ENCODE measurements at places on chromosomes 13 and 19. TPM values are rescaled to one million over a fixed set of nuclear protein-coding genes. Genes with fewer than 3 reads are reported as not detected.

DNA sequence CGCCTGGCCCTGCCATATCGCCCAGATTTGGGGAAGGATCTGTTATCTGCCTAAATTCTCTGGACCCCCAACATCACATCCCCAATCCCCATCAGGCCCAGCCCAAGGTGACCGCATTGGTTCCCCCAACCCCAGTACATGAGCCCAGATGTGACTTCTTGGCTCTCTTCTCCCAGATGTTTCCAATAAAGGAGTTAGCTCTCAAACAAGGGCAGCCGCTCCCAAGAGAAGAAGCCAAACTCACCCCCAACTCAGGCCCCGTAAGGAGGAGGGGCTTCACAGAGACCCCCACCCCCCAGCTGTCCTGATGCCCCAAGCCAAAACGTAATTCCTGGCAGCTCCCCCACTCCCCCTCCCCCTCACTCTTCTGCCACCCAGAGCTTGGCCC, 6.9 kb downstream of the FBN3 start:
- H3K4me3 ChIP-seq, result no peak overlapping the region
- no peak for DNase-seq
- peaks cover 42% of the 10 kb centered on the region for H3K4me1 ChIP-seq
- no peaks in the 10 kb centered on the region for H3K27me3 ChIP-seq
- peak overlapping the region; percentile 83 for H3K27ac ChIP-seq

DNA sequence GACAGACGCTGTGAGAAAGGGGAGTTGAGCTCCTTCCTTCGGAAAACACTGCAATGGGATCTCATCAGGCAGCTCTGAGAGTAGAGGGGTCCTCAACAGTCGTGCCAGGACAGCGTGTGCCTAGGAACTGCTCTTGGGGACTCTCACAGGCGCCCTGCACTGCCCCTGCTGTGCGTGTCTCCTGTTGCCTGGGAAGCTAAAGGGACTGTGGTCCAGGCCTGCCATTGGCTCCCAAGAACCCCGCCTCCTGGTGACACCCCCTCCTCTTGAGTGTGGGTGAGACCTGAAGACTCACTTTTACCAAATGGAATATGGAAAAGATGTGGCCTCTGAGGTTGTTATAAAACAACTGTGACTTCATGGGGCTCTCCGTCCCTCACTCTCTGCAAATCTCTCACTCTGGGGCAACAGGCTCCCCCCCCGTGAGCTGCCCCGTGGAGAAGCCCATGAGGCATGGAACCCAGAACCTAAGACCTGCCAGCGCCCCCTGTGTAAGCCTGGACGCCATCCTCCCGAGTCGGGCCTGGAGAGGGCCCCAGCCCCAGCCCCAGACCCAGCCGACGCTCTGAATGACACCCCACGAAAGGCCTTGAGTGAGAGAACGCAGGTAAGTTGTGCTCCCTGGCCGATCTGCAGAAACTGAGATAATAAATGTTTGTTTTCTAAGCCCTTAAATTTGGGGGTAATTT, 302.7 kb downstream of the FGF9 start:
- no peak overlapping the region for H3K4me3 ChIP-seq
- no peak overlapping the region for H3K27ac ChIP-seq
- DNase-seq, result no peak
- no peaks in the 10 kb centered on the region for H3K36me3 ChIP-seq
- no peaks in the 10 kb centered on the region for H3K27me3 ChIP-seq

GRCh38 chr13:34030782-34031181, 212.8 kb downstream of the RFC3 start:
- no peaks in the 10 kb centered on the region for H3K27me3 ChIP-seq
- H3K4me1 ChIP-seq, result no peaks in the 10 kb centered on the region
- no peak overlapping the region for H3K4me3 ChIP-seq

DNA sequence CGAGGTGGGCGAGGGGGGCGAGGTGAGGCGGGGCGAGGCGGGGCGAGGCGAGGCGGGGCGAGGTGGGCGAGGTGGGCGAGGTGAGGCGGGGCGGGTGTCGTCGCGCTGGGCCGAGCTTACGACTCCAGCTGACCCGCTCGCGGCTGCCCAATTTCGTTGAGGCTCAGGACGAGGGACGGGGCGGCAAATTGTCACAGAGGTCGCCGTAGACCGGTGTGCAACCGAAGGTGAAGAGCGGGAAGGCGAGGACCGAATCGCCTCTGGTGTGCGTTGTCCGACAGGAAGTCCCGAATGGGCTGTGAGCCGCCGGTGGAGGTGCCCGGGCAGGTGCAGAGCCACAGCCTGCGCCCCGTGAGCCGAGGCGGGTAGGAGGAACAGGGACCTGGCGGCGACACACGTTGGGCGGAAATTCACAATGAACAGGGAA, at the start of gene LACC1:
TSS of gene LACC1 (plus strand) at position 150 of the 427 bp plus-strand sequence. CDS start 1,082 bp downstream, outside the sequence.
- peak within 1 kb of the TSS; percentile 93 for H3K27ac ChIP-seq
- H3K27me3 ChIP-seq, result peaks cover 18% of the 10 kb centered on the region
- peak within 1 kb of the TSS; percentile 83 for H3K4me3 ChIP-seq
- DNase-seq, result peak; percentile 42
- no peaks in the 10 kb centered on the region for H3K36me3 ChIP-seq
- peaks cover 28% of the 10 kb centered on the region for H3K4me1 ChIP-seq

DNA sequence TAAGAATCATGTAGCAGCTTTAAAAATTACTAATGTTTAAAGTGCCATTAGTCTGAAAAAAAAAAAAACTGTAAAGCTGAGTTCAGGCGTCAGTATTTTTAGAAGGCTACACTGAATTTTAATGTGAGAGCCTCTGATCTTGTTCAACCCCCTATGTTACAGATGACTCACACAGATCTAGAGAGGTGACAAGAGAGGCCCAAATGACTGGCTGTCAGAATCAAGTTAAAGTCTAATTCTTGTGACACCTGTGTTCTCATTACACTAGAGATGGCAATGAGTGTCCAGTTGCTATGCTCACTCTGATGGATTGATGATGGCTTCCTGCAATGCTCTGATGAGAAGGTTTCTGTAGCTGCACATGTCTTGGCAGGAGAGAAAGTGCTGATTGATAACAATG, 203.5 kb upstream of the OBI1 start:
- H3K27ac ChIP-seq, result no peak overlapping the region
- H3K36me3 ChIP-seq, result no peaks in the 10 kb centered on the region
- no peaks in the 10 kb centered on the region for H3K27me3 ChIP-seq
- no peaks in the 10 kb centered on the region for H3K4me1 ChIP-seq

DNA sequence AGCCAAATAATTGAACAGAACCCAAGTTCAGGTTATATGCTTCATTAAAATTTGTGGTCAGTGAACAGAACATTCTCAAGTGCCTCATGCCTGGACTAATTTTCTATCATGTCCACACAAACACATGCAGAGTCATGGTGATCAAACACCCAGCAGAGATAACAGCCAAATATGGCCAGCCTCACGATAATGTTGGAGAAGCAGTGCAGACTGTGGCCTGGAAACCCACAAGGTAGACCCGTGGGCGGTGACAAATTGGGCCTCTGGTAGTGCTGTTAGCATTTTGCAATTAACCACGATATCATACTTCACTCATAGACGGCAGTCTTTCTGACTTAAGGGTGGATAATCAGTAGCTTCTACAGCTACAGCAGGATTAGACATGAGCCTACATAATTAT, 35.0 kb upstream of the VWA8 start:
- peaks cover 10% of the 10 kb centered on the region for H3K4me1 ChIP-seq
- H3K27me3 ChIP-seq, result no peaks in the 10 kb centered on the region
- H3K4me3 ChIP-seq, result no peak overlapping the region
- no peaks in the 10 kb centered on the region for H3K36me3 ChIP-seq
- DNase-seq, result no peak

CNMD gene
- total RNA-seq, result 0.41 TPM

- H3K36me3 ChIP-seq, result no peaks in the 10 kb centered on the region
- H3K27ac ChIP-seq, result no peak overlapping the region
- no peaks in the 10 kb centered on the region for H3K4me1 ChIP-seq
- DNase-seq, result no peak
Measured at GRCh38 chr19:43354305-43354627, 780 bp downstream of the CD177 start.

DNA sequence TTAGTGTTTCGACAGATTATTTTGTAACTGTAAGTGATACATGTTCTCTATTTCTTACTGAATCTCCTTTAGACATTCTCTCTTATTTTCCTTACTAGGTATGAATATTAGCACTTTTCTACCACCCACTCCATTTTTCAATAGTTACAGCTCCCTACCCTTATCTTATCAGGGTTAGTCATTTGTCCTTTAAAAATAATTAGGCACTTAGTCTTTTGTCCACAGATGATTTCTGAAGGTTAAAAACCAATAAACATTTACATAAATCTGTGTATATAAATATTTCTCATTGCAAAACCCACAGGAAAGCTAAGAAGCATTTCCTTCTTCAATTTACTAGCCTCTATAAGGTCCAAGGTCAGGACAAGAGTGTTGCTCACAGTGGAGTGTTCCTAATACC, 624.1 kb upstream of the MIR17HG start:
- H3K4me1 ChIP-seq, result peaks cover 3% of the 10 kb centered on the region
- H3K27me3 ChIP-seq, result no peaks in the 10 kb centered on the region
- no peak for DNase-seq
- no peak overlapping the region for H3K27ac ChIP-seq

- no peak overlapping the region for H3K27ac ChIP-seq
- no peak for DNase-seq
- H3K4me3 ChIP-seq, result no peak overlapping the region
- H3K36me3 ChIP-seq, result peaks cover 34% of the 10 kb centered on the region
- no peaks in the 10 kb centered on the region for H3K27me3 ChIP-seq
- H3K4me1 ChIP-seq, result peaks cover 8% of the 10 kb centered on the region
Measured at GRCh38 chr19:5103061-5103701, 134.3 kb downstream of the KDM4B start.

GRCh38 chr19:36686365-36687213, 823 bp upstream of the ZNF567 start:
- no peaks in the 10 kb centered on the region for H3K27me3 ChIP-seq
- peak overlapping the region; percentile 97 for H3K27ac ChIP-seq
- H3K4me1 ChIP-seq, result peaks cover 26% of the 10 kb centered on the region
- DNase-seq, result no peak

GRCh38 chr13:113584870-113585671, 518 bp downstream of the TFDP1 start:
- H3K36me3 ChIP-seq, result peaks cover 1% of the 10 kb centered on the region
- peak overlapping the region; percentile 88 for H3K4me3 ChIP-seq
- peak overlapping the region; percentile 81 for H3K27ac ChIP-seq
- H3K27me3 ChIP-seq, result no peaks in the 10 kb centered on the region

SAFB gene
- total RNA-seq, result 142 TPM

GRCh38 chr19:45130888-45131615, 29.7 kb downstream of the NKPD1 start:
- no peaks in the 10 kb centered on the region for H3K36me3 ChIP-seq
- H3K27me3 ChIP-seq, result no peaks in the 10 kb centered on the region
- no peaks in the 10 kb centered on the region for H3K4me1 ChIP-seq

GRIN3B gene
- total RNA-seq, result 0.29 TPM

GRCh38 chr19:13152356-13152973, 2.3 kb downstream of the IER2 start:
- H3K27ac ChIP-seq, result peak overlapping the region; percentile 100
- DNase-seq, result no peak
- peak overlapping the region; percentile 100 for H3K4me3 ChIP-seq
- H3K4me1 ChIP-seq, result peaks cover 31% of the 10 kb centered on the region
- H3K36me3 ChIP-seq, result peaks cover 6% of the 10 kb centered on the region

ZNF507 gene
- 33.6 TPM for total RNA-seq

DNA sequence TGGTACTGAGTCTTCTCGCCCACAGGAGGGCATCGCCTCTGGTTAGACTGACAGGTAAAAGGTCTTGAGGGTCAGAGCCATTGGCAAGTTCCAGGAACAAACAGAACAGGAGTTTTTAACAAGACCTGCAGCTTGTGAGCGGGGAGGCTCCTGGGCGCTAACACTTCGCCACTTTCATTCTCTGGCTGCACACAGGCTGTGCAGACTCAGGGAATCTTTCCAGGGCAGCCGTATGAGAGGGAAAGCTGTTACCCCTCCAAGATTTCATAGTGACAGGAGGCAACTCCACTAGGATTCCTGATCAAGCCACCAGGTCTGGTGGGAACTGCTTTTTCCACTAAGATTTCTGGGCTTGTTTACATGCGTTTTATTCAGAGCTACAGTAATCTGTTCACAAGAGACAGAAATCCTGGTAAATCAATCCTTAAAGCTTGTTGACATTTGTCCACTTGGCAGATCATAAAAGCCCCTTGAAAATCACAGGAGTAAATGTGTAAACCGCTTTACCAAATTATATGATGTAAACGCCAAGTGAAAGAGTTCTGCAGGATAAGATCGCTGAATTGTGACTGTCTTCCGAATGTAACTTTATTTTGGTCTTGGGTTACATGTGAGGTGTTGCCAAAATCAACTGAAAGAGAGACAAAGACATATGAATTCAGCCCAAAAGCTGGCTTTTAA, 190.6 kb downstream of the MZT1 start:
- no peak for DNase-seq
- no peak overlapping the region for H3K4me3 ChIP-seq
- H3K27ac ChIP-seq, result peak overlapping the region; percentile 52

GRCh38 chr13:37123337-37123736, 17.9 kb upstream of the CSNK1A1L start:
- DNase-seq, result no peak
- H3K4me1 ChIP-seq, result peaks cover 21% of the 10 kb centered on the region

CELF5 gene
- 2.6 TPM for total RNA-seq
